ENCODE measurements at places on chromosomes 12 and 14.
A peak's percentile ranks its signal among the peaks of the same experiment; 100 is the strongest.

DNA sequence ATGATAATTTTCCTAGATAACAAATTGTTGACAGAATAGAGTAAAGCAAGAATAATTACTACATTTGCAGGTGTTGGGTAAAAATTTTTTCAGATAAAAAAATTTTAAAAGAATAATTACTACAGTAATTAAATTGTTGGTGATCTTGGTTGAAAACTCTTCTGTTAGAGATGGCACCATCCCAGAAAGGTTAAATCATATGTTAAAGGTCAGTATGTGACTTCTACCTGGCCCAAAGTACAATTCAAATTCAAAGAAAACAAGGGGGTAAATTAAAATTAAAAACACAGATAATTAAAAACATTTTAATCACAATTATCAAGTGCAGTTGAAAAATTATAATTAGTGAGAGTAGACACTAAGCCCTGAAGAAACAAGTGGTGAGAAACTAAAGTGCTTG is 18.1 kb upstream of the PIK3C2G start:
- no peak for DNase-seq

DNA sequence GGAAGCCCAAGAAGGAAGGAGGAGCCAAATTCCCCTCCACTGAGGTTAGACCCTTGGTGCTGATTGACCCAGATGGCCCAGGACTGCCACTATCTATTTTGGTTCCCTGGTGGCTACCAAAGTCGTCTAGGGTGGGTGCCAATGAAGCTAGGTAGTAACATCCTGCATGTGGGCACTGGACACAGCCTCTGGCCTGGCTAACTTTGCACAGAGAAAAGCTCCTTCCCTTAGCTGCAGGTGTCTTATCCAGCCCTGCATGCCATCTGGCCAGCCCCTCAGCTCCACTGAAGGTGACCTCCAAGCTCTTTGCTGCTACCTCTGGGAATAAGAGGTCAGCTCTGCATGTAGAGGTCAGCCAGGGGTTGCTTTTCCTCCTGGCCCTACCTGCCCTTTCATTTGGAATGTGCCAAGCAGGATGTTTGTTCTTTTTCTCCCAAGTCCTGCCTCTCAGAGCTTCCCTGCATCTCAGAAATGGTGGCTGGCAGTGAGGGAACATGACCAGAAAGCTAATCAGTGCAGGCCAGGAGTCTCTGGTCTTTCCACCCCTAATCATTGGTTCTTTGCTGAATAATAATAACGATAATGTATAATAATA is 34.0 kb downstream of the JDP2 start:
- no peak for DNase-seq

DNA sequence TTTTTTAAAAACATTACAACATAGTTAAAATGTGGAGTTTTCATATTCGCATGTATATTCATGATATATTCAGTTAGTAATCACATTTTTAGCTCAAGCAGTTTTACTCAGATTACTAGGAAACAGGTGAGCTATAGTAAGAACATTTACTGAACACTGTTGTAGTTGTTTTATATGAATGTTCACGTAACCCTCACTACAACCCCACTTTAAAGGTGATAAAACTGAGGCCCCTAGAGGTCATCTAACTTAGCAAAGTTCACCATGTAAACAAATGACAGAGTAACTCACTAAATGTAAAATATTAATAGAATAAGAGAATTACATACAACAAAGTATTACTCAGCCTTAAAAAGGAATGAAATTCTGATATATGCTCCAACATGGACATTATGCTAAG is 26.0 kb downstream of the RPAP3 start:
- no peak for DNase-seq

DNA sequence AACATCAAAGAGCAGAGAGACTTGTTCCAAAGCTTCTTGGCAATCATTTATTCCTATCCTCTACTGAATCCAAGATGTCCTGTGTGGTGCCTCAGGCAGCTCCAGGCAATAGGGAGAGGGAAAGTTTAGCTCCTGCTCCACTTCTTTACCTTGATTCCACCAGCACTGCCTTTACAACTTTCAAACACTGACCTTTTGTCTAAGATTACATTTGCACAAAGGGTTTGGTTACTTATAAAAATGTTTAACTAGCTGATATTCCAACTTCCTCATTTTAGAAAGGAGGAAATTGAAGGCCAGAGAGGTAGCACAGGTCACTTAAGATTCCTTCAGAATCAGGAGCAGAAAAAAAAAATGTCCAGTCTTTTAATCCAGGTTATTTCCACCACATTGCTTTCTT is 192.7 kb downstream of the BTG1 start:
- no peak for DNase-seq

DNA sequence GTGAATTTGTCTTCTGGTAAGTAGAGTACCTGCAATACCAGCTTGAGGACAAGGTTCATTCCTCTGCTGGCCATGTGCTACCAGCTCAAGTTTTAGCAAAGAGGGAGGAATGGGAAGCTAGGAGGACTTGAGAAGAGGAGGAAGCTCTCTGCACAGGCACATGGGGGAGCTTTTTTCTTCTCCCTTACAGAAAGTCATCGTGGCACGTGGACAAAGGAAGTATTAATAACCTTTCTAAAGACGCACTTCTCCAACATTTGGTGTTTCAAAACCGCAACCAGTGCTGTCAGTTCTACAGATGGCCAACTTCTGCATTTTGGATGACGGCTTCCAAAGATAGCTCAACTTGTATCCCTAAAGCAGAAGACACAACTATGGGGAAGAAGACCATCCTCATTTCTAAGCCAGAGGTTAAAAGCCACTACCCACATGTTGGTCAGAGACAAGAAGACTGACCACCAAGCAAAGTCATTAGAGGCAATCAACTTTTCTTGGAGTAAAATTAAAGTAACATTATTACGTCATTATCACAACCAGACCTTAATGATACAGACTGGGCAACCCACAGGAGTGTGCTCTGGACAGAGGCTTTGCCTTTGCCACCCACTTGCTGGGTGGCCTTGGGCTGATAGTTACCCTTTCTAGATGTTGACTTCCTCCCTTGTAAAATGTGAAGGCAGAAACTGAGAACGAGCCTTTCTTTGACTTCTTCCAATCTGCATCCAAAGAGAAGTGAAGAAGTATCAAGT is 12.3 kb upstream of the TMED10 start:
- peak; percentile 7 for DNase-seq

GRCh38 chr12:91973813-91974212 is 171.8 kb downstream of the BTG1 start:
- no peak for DNase-seq

- no peak for DNase-seq
Observed at GRCh38 chr14:62667421-62667914, 377.8 kb downstream of the KCNH5 start.

GRCh38 chr12:118480235-118480634 is 103.9 kb downstream of the SUDS3 start:
- no peak for DNase-seq

DNA sequence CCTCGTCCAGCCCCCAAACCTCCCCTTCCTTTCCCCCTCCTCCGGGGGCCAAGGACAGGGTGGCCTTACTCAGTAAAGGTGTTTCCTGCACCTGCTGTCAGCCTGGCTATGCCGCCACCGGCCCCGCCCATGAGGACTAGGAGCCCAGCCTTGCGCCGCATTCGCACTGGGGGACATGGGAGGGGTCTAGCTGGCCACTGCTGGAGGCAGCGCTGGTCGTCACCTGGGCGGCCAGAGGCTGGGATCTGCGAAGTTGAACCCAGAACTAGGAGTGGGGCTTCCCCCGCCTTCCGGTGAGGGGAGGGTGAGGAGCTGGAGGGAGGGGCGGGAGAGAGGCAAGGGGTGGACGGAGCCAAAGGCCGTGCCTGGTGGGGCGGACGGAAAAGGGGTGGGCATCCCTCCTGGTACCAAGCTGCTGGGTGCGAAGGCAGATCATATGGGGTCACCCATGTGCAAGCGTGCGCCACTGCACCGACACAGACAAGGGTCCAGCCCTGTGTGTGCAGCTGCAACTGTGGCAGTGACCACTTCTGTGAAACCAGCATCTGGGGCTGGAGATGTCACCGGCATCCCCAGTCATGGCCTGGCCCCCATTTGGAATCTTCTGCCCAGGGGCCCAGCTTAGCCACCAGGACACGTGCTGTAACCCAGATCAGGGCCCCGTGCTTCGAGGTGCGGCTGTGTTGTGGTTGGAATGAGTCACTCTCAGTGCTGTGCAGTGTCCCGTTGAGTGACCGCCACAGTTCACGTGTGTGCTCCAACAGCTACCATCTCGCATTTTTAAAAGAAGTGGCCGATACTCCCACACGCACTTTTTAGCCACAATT is 8.5 kb downstream of the AMN start:
- DNase-seq: no peak

GRCh38 chr14:24246765-24247212 is 4.4 kb upstream of the TINF2 start:
- peak; percentile 68 for DNase-seq

DNA sequence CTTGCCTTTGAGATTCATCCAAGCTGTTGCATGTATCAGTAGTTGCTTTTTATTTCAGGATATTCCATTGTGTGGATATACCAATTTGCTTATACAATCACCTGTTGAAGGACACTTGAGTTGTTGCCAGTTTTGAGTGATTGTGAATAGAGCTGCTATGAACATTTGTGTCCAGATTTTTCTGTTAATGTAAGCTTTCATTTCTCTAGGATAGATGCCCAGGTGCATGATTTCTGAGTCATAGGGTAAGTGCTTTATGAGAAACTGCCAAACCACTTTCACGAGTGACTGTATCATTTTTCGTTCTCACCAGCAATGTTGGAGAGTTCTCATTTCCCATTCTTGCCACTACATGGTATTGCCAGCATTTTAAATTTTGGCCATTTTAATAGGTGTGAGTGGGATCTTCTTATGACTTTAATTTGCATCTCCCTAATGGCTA is 434.6 kb upstream of the RGS6 start:
- DNase-seq: no peak

- DNase-seq: no peak
Observed at GRCh38 chr14:51473808-51474565, 177.7 kb upstream of the FRMD6 start.

- DNase-seq: peak; percentile 66
Observed at GRCh38 chr12:94532490-94533422, 73.1 kb upstream of the CEP83 start.

DNA sequence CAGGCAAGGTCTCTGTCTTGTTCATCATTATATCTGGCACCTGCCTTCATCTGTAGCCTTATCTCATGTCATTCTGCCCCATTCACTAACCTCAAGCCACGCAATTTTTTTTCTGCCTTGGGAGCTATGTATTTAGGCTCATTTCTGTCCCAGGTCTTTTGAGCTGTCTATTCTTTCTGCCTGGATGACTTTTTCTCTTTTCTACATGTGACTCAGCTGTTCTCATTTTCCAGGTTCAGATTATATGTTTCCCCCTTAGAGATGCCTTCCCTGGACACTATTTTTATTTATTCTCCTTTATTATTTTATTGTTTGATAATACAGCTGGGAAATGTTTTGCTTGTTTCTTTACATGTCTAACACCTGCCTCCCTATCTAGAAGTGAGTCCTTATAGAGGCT is 737.4 kb upstream of the TBX3 start:
- DNase-seq: no peak

GRCh38 chr12:47023311-47023710 is 56.1 kb upstream of the PCED1B start:
- DNase-seq: no peak

- no peak for DNase-seq
Observed at GRCh38 chr14:31291210-31291609, 83.6 kb upstream of the HECTD1 start.

DNA sequence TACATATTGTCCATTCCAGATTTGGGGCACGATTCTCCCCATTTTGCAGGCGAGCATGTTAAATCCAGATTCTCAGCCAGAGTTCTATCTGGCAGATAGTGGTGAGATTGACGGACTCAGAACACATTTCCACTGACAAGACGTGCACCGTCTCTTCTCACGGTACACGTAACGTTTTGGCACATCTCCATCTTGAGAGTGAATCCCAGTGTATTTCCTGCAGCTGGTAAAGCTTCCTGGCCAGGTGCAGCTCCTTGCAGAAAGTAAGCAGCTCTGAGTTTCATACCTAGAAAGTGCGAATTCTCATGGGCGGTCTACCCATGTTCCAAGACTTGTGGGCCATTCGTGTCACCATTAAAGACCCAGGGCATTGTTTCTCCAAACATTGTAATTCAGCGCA is 102.6 kb downstream of the TSPAN9 start:
- DNase-seq: no peak

- no peak for DNase-seq
Observed at GRCh38 chr12:30599608-30600007, 96.1 kb downstream of the IPO8 start.

DNA sequence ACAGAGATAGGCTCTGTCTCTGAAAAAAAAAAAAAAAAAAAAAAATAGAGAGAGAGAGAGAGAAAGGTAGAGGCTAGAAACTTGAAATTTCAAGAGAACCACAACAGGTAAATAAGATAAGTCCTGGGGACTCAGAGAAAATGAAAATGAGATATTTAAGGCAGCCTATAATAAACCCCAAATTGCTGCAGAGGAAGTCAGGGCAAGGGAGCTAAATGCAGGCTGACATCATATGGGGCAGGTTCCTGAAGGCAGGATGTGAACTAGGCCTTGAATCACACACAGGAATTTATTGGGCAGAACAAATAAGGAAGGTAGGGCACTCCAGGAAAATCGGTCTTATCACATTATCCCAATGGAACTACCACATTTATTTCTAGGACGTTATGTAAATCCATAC is 54.9 kb upstream of the NUDT4 start:
- DNase-seq: no peak

GRCh38 chr14:64812412-64812811 is 67.3 kb downstream of the SPTB start:
- peak; percentile 5 for DNase-seq

DNA sequence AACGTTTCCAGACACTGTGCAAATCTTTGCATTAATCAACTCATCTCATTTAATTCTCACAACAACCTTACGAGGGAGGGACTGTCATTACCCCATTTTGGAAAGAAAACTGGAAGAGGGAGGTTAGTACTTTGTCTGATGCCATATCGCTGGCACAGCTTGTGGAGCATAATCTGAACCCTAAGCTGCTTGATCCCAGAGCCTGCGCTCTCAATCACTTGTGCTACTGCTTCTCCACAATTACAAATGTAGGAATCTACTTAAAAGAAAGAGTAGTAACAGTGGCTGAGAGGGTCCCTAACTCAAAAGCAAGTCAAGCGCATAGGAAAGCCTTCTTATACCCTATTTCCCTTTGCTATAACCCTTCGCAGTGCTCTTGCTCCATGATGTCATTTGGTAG is 3.2 kb downstream of the EFS start:
- no peak for DNase-seq

Data from CD4-positive, alpha-beta T cell treated with Interleukin-15 for 4 hours (primary cell).